Aorta (tissue), 5 donors: ENCODE measurements at places on chromosomes 16 and 17.

- no peak for DNase-seq
Observed at GRCh38 chr16:19609359-19609758, 53.9 kb downstream of the VPS35L start.

GRCh38 chr16:20271893-20272292 lies 55.4 kb downstream of the GP2 start:
- no peak for DNase-seq

- peak; percentile 90 for DNase-seq
Observed at GRCh38 chr17:4739122-4740024, at the start of the genes CXCL16 and ZMYND15. TSS of gene CXCL16 (minus strand) at chr17:4739928. CDS start at chr17:4739339, 589 bp downstream. TSS of gene ZMYND15 (plus strand) at chr17:4739833. CDS start at chr17:4740549, 716 bp downstream.

DNA sequence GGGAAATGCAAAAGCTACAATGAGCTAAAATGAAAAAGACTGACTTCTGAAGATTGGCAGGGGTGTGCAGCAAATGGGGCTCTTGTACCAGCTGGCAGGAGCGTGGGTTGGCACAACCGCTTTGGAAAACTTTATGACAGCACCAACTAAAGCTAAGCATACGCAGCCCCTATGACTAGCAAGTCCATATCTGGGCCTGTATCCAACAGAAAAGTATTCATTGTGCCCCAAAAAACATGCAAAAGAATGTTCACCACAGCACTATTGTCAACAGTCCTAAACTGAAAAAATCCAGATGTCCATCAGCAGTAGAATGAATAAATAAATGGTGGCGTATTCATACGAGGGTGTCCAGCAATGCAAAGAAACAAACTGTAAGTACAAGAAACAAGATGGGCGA lies 22.6 kb upstream of the ITGA3 start:
- peak; percentile 85 for DNase-seq

GRCh38 chr16:19135201-19135842 lies 21.6 kb downstream of the ITPRIPL2 start:
- no peak for DNase-seq

DNA sequence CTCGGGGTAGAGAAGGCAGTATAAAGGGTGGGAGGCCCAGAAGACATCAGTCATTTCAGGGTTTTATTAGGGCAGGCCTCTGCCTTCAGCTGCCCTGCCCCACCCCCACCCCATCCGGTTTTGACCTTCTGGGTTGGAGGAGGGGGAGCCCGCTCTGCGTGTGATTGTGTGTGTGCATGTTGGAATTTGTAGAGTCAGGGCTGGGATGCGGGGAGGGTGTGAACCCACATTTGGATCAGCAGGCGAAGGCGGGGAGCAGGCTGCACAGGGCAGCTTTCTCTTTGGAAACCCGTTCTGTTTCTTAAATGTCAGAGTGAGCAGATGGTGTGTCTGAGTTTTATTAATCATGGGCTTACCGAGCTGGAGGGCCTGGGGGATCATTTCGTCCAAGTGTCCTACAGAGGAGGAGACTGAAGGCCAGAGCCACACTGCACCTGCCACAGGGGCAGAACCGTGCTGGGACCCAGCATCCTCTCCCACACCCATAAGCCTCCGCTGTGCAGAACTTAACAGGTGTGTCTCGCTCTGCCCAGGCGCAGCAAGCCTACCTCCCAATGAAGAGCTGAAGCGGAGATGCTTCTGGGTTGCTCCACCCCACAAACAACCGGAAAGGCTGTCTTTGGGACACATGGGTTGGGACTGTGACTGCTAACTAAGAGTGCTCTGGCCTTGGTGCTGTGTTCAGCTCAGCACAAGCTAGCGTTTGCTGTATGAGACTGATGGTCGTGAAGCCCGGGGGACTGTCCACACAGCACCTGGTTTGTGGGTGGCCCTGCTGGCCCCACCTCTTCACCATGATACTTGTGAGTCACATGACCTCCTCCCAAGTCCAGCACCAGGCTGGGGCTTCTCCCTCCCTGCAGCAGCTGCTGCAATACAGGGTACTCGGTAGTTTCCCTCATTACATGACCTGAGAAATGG lies 70.9 kb upstream of the GSE1 start:
- no peak for DNase-seq

- no peak for DNase-seq
Observed at GRCh38 chr17:3415610-3416009, 4.4 kb downstream of the OR3A3 start.

DNA sequence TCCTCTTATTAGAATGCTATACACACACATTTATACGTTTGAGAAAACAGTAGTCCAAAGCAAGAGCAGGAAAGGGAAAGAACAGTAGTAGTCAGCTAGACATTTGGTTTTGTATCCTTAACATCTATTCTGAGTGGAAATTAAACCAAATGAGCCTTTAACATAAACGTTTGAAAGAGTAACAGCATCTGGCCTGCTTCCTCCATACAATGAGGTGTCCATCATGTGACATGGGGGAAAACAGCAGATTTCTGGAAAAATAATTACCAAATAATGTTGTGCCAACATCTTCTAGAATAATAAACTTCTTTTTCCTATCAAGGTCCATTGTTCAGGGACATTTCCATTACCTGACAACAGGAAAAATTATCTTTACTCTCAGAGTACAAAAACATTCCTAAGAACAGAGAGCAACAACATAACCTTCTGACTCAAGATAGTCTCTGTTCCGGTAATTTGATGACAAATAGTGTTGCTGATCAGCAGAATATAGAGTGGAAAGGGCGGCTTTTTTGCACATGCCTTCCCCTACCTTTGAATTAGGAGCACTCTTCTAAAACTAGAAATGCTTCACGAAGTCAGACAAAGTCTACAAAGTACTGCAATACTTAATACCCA lies 20.2 kb downstream of the CYTH1 start:
- DNase-seq = no peak

DNA sequence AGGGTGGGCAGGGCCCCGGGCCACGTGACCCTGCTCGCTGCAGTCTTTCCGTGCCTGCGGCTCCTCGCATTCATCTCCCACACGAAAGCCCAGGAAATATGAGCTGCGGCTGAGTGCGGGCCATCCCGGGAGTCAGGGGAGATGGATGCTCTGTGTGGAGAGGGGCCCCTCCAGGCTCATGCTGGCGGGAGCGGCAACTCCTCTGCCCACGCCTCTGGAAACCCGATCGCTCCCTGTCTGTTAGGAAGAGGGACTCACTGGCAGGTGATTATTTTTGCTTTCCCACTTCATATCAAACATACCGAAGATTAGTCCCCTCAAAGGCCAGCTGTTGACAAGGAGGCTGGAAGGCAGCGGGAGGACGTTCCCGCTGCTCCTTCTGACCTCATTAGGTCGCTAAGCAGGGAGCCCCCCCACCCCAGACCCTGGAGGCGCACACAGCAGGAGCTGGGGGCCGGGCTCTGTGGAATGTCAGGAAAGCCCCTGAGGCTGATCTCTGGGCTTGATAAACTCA lies 228.5 kb downstream of the FOXL1 start:
- no peak for DNase-seq

- DNase-seq = no peak
Observed at GRCh38 chr17:49018748-49019147, 21.6 kb downstream of the IGF2BP1 start.

- DNase-seq = peak; percentile 53
Observed at GRCh38 chr16:69316595-69317034, 5.5 kb downstream of the VPS4A start.

DNA sequence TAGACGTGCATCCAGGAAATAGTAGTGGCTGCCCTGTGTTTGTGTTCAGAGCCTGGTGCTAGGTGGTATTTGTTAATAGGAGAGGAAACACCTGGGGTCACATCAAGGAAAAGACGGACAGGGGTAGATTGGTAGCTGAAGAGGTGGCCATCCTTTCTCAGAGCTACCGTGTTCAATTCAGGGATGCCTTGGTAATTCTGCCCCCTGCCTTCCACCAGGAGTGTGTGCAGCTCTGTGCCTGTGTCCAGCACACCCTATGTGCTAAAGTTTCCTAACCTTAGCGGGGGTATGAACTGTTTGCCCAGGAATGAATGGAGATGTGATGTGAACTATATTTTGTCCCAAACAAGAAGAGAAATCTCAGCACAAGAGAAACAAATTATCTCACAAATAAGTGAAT lies 174.1 kb upstream of the MPHOSPH6 start:
- DNase-seq = no peak

- no peak for DNase-seq
Observed at GRCh38 chr17:81528651-81529436, 667 bp downstream of the FSCN2 start.

GRCh38 chr17:82592767-82593589 lies 55.3 kb downstream of the WDR45B start:
- peak; percentile 82 for DNase-seq

DNA sequence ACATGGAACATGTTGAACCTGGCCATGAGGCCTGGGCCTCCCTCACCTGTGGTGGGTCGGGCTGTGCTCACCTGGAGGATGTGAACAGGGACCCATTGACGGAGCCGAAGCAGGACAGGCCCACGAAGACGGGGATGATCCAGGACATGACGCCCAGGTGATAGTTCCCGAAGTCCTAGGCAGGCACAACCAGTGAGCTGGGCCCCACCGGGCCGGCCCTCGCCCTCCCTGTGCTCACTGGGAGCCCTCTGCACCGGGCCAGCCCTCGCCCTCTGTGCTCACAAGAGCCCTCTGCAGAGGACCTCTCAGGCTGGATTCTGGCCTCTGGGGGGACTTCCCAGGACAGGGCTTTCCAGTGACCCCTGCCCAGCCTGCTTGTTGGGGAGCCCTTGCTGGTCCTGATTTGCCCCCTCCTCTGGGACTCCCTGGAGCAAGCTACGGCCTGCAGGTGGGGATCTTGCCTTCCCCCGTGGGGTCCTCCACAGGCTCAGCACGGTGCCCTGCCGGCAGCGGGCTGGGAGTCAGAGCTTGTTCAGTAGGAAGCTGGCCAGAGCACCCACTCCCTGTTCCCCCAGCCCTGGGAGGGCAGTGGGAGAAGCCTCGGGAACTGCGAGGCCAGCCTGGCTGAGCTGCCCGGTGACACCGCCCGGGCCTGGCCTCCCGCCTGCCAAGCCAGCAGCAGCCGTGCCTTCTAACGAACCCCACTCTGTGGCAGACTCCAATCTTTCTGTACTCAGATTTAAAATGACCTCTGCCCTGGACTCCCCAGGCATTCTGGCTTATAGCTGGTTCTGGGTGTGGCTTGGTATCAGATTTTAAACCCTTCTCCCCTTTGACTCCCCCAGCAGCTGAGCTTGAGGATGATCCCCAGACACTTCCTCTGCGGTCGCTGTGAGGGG lies 30.4 kb downstream of the SLC7A5 start:
- no peak for DNase-seq

DNA sequence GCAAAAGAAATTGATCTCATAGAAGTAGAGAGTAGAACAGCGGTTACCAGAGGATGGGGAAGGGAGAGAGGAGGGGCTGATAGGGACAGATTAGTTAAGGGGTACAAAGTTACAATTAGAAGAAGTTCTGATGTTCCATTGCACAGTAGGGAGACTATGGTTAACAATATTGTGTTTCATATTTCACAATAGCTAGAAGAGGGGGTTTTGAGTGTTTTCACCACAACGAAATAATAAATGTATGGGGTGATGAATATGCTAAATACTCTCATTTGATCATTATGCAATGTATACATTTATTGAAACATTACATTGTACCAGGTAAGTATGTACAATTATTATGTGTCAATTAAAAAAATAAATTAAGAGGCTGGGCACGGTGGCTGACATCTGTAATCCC lies 291.2 kb upstream of the KCNJ16 start:
- no peak for DNase-seq

DNA sequence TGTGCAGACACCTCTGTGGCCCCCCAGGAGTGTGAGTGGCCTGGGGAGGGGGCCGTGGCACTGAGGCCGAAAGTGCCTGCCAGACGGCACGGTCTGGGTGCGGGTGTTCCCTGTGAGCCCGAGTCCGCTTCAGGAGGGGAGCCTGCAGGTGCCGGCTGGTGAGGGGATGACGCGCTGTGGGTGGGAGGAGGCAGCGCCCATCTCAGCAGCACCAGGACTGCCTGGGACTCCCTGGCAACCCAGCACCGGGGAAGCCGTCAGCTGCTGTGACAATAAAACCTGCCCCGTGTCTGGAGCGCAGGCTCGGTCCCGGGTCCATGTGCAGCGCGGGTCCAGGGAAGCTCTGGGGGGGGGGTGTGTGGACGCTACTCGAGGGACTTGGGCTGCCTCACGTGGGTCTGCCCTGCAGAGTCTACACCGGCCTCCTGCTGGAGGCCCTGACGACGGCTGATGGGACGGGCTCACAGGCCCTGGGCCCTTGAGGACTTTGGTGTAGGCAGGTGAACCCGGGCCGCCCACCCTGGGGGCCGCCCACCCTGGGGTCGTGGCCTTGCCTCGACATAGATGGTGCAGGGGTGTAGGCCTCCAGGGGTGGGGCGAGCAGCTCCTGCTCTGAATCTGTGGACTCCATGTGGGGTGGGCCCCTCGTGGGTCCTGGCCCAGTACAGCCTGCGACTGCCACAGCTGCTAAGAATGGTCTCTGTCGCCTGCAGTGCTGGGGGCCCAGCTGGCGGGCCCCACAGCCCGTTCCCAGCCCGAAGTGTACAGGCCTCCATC lies 5.9 kb upstream of the RAB40C start:
- no peak for DNase-seq

DNA sequence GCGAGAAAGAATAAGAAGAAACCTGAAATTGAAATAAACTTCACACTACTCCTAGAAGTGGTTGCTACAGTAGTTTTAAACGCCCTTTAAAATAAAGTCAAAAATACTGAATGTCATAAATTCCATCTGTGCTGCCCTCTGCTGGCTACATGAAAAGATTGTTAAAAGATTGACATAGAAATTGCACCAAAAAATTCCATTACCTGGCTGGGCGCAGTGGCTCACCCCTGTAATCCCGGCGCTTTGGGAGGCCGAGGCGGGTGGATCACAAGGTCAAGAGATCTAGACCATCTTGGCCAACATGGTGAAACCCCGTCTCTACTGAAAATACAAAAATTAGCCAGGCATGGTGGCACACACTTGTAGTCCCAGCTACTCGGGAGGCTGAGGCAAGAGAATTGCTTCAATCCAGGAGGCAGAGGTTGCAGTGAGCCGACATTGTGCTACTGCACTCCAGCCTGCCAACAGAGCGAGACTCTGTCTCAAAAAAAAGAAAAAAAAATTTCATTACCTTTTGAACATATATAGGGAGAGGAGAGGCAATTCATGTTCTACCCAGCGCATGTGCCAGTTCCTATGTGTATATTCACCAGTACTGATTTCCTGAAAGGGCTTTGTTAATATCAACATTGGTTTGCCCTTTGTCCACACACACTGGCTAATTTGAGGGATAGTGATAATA lies 36.5 kb downstream of the CYTH1 start:
- DNase-seq = no peak

DNA sequence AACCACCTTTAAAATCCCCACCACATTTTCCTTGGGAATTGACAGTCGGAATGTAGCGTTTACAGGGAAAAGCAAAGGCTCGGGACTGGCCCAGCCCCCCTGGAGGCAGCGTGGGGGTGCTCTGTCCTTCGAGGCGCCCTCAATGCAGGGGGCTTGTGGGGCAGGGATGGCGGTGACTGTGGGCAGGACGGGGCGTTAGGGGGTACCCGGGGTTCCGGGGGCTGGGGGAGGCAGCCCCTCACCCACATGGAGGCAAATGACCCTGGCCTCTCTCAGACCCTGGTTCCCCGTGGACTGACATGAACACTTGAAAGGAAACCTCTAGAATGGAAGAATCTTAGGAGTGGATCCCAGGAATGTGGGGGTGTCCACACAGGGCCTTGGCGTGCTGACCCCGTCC lies 78.4 kb upstream of the GNG13 start:
- DNase-seq = peak; percentile 58
